Esophagus muscularis mucosa (tissue), 4 donors: ENCODE measurements at places on chromosomes 6 and 20. TPM values are rescaled to one million over a fixed set of nuclear protein-coding genes. Genes with fewer than 3 reads are reported as not detected.
A peak's percentile ranks its signal among the peaks of the same experiment; 100 is the strongest.

Gene CYP24A1
- total RNA-seq = not detected

Gene SPO11
- not detected for total RNA-seq

Gene DEF6
- total RNA-seq = 4.0 TPM

Gene SYCP2
- total RNA-seq = 1.2 TPM

Gene PARD6B
- 3.6 TPM for total RNA-seq

Gene FAM184A
- 9.9 TPM for total RNA-seq

Gene IL20RA
- 2.3 TPM for total RNA-seq

Gene CTAGE9
- total RNA-seq = not detected

Gene CCR6
- not detected for total RNA-seq

DNA sequence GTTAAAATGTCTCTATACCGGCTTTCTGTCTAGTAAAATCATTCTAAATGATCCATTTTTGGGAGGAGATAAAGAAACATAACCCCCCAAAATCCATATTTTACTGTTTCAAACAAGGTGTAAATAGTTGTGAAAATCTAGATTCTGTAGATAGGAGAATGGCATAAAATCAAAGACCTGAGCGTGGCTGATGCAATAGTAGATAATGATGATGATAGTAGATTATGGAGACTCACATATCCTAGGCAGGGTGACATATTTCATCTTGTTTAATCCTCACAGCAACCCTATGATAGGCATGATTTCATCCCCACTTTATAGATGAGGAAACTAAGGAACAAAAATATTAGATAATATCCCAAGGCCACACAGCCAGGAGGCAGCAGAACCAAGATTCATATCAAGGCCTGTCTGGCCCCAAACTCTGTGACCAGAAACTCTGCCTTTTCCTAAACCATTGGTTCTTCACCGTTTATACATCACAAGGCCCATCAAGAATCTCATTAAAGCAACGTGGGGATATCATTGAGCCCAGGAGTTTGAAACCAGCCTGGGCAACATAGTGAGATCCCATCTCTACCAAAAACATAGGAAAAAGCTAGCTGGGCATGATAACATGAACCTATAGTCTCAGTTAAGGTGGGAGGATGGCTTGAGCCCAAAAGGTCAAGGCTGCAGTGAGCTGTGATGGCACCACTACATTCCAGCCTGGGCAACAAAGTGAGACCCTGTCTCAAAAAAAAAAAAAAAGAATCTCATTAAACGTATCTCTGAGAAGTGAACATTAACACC lies 55.6 kb downstream of the BPIFB1 start:
- H3K27ac ChIP-seq = no peak overlapping the region
- H3K36me3 ChIP-seq = no peaks in the 10 kb centered on the region
- H3K4me1 ChIP-seq = no peaks in the 10 kb centered on the region
- H3K4me3 ChIP-seq = no peak overlapping the region

GRCh38 chr6:14620522-14620921 lies 502.9 kb downstream of the CD83 start:
- H3K27me3 ChIP-seq = no peaks in the 10 kb centered on the region
- H3K4me1 ChIP-seq = peaks cover 21% of the 10 kb centered on the region
- no peaks in the 10 kb centered on the region for H3K36me3 ChIP-seq
- H3K4me3 ChIP-seq = no peak overlapping the region
- H3K27ac ChIP-seq = no peak overlapping the region
- no peak for DNase-seq

- H3K4me3 ChIP-seq = no peak overlapping the region
- H3K4me1 ChIP-seq = peaks cover 12% of the 10 kb centered on the region
- no peak overlapping the region for H3K27ac ChIP-seq
- DNase-seq = no peak
- no peaks in the 10 kb centered on the region for H3K27me3 ChIP-seq
Observed at GRCh38 chr20:62391165-62392076, 4.5 kb downstream of the RPS21 start.

- H3K27ac ChIP-seq = peak overlapping the region; percentile 83
- no peaks in the 10 kb centered on the region for H3K36me3 ChIP-seq
- no peak for DNase-seq
- H3K27me3 ChIP-seq = no peaks in the 10 kb centered on the region
- no peak overlapping the region for H3K4me3 ChIP-seq
Observed at GRCh38 chr6:110331816-110332215, 26.3 kb downstream of the METTL24 start.

DNA sequence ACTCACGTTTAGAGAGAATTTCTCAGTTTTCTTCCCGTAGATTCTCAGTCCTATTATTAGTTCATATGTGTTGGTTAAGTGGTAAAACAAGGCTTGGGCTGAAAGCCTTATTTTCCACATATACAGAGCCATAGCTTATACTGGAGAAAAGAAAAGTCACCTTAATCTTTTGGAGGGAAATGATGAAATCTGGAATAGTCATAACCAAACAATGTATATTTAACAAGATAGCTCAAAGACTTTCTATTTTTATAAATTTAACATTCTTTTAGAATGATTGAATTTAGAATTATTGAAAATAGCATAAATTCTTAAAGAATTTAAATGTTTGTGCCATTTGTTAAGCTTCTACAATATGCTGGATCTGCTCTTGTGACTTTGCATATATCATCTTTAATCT lies 85.8 kb downstream of the CDKAL1 start:
- no peaks in the 10 kb centered on the region for H3K4me1 ChIP-seq
- no peak for DNase-seq
- no peak overlapping the region for H3K4me3 ChIP-seq
- no peak overlapping the region for H3K27ac ChIP-seq

- no peak for DNase-seq
- peaks cover 9% of the 10 kb centered on the region for H3K27me3 ChIP-seq
- no peak overlapping the region for H3K27ac ChIP-seq
Observed at GRCh38 chr6:36025260-36025931, 955 bp upstream of the SLC26A8 start.

GRCh38 chr6:139919107-139920026 lies 544.9 kb upstream of the CITED2 start:
- H3K4me1 ChIP-seq = no peaks in the 10 kb centered on the region
- H3K27me3 ChIP-seq = no peaks in the 10 kb centered on the region
- no peak overlapping the region for H3K4me3 ChIP-seq
- H3K36me3 ChIP-seq = no peaks in the 10 kb centered on the region
- no peak for DNase-seq
- no peak overlapping the region for H3K27ac ChIP-seq

GRCh38 chr20:366719-367485 lies 13.7 kb upstream of the TRIB3 start:
- DNase-seq = no peak
- H3K4me1 ChIP-seq = peaks cover 20% of the 10 kb centered on the region
- H3K27ac ChIP-seq = no peak overlapping the region
- no peaks in the 10 kb centered on the region for H3K36me3 ChIP-seq
- no peaks in the 10 kb centered on the region for H3K27me3 ChIP-seq

- DNase-seq = no peak
- H3K27me3 ChIP-seq = peaks cover 67% of the 10 kb centered on the region
- peaks cover 4% of the 10 kb centered on the region for H3K36me3 ChIP-seq
- no peak overlapping the region for H3K4me3 ChIP-seq
- H3K4me1 ChIP-seq = peaks cover 12% of the 10 kb centered on the region
Observed at GRCh38 chr20:63552481-63553249, 1.3 kb upstream of the FNDC11 start.

DNA sequence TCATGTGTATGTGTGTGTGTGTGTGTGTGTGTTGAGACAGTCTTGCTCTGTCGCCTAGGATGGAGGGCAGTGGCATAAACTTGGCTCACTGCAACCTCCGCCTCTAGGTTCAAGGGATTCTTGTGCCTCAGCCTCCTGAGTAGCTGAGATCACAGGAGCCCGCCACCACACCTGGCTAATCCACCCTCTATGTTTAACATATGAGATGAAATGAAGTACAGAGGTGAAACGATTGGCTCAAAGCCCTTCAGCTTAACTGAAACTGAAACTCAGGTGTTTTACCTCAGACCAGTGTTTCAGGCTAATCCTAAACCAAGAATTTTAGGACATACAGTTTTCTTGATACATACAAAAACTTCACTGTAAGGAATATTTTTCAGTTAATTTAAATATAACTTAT lies 167.3 kb downstream of the KCNQ5 start:
- no peaks in the 10 kb centered on the region for H3K36me3 ChIP-seq
- no peak overlapping the region for H3K4me3 ChIP-seq
- no peak for DNase-seq
- H3K4me1 ChIP-seq = peaks cover 17% of the 10 kb centered on the region

- no peaks in the 10 kb centered on the region for H3K4me1 ChIP-seq
- no peak overlapping the region for H3K4me3 ChIP-seq
- DNase-seq = no peak
- no peaks in the 10 kb centered on the region for H3K27me3 ChIP-seq
- H3K27ac ChIP-seq = no peak overlapping the region
- no peaks in the 10 kb centered on the region for H3K36me3 ChIP-seq
Observed at GRCh38 chr20:41540459-41540858, 77.7 kb downstream of the CHD6 start.

DNA sequence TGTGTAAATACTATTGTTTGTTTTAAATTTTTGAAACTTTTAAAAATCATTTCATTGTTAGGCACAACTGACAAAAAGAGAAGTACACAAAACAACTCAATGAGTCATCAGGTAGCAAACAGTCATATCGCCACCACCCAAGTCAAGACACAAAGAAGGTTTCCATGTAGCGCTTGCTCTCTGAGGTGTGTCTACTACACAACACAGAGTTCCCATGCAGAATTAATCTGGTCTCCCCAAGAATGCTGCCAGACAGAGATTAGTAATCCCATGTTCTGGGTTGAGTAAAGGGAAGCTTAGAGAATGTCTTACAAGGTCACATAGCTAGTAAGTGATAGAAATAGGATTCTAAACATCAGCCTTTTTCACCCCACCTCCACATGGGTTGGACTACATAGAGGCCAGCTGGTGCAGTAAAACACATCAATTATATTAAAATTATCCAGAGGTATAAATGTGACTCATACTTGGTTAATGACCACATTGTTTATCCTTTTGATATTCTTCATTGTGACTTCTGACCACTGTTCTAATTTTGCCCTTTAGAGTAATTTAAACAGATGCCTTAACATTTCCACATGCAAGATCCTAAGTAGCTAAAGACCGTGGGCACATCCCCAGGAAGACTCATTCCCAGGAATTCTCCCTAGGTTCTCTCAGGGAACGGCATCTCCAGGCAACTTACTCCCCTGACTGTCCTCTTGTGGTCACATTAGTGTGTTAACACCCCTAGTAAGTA lies 413.5 kb downstream of the PRKN start:
- H3K27me3 ChIP-seq = no peaks in the 10 kb centered on the region
- H3K4me3 ChIP-seq = no peak overlapping the region
- peaks cover 8% of the 10 kb centered on the region for H3K4me1 ChIP-seq
- DNase-seq = no peak
